ENCODE measurements at places on chromosomes 5 and 9.

GRCh38 chr5:23740029-23740428 lies 232.6 kb downstream of the PRDM9 start:
- no peak for DNase-seq

GRCh38 chr9:111356481-111357244 lies 26.6 kb upstream of the OR2K2 start:
- peak; percentile 2 for DNase-seq

GRCh38 chr9:136791516-136792276 lies 552 bp downstream of the TMEM141 start:
- DNase-seq, result peak; percentile 58

DNA sequence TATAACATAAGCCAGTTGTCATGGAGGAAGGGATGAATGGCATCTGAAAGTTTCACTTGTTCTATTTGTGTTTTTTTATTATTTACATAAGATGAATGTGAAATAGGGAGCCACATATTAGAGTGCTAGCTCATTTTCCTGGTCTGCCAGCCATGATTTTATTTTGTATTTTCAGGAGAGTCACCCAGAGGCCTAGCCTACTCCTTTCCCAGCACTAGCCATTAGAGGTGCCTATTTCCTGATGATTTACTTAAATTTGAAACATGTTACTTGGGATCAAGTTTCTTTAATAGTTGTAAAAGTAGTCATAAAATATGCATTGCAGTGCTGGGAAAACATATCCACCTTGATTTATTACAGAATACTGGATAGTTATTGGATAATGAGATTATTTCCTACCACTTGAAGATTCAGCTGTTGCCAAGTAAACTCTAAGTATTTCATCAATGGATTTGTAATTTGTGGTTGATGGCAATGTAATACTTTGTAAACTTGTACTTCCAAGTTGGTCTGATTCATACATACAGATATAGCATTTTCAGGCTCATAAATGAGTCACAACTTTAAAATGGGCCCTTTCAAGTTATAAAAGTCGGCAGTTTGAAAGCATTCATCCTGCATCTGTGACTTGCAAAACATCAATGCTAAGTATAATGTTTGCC lies 50.8 kb downstream of the KCNN2 start:
- DNase-seq, result no peak

- DNase-seq, result no peak
These were observed 29.2 kb upstream of the MSANTD3 start for GRCh38 chr9:100397529-100398266.

GRCh38 chr9:123425261-123425821 lies 69.3 kb downstream of the CRB2 start:
- DNase-seq, result peak; percentile 20

DNA sequence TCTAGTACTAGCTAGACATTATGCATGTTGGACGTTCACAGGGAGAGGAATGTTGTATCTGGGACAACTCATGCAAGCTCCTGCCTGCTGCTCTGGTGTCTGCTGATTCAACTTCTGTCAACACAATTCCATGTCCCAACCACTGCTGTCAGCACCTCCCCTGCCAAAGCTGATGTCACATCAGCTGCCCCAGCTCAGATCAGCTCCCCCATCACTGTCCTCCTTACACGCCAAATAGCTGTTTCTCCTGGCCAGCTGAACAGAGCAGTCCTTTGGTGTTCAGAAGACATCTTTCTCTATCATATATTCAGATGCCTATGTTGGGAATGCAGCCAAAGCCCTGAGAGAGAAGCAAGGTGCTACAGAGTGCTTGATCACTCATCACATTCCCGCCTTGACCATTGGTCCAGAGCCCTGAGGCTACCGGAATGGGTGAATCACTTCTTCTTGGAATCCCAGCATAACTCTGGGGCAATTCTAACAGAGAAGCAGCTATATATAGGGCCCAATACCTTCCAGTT lies 223.3 kb downstream of the SEC61B start:
- peak; percentile 24 for DNase-seq

DNA sequence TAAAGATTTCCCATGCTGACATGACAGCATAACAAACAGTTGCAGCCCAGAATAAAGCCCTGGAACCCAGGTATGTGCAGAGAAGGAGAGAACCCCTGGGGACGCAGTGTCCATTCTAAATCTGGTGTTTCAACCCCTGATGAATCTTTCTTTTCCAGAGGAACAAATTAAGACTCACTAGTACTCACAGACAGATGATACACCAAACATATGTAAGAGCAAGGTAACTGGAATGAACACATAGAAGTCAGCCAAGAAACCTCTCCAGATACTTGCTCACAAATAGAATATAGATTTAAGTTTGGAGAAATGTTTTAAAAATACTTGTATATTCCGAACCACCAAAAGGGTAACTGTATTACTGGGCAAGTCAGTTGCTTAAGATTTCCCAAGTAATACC lies 130.8 kb upstream of the OTULINL start:
- no peak for DNase-seq

- DNase-seq, result no peak
These were observed 25.1 kb downstream of the CRB2 start for GRCh38 chr9:123380852-123381705.

DNA sequence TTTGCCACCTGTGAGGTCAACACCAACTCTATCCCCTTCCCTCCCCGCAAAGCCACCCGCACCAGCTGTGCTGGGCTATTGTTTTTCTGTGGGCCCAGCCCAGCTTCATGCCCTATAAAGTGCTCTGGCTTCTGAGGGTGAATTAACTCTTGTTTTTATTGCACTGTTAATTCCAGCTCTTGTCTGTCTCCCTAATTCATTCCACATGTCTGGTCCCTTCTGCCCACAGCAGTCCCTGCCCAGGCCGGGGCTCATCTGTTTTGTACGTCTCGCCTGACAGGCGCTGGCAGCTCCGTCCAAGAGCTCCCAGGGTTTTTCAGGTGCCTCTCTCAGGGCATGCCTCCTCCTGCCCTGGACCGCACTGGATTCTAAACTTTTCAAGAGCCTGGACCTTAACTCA lies 118.9 kb downstream of the PDZD2 start:
- DNase-seq, result no peak

DNA sequence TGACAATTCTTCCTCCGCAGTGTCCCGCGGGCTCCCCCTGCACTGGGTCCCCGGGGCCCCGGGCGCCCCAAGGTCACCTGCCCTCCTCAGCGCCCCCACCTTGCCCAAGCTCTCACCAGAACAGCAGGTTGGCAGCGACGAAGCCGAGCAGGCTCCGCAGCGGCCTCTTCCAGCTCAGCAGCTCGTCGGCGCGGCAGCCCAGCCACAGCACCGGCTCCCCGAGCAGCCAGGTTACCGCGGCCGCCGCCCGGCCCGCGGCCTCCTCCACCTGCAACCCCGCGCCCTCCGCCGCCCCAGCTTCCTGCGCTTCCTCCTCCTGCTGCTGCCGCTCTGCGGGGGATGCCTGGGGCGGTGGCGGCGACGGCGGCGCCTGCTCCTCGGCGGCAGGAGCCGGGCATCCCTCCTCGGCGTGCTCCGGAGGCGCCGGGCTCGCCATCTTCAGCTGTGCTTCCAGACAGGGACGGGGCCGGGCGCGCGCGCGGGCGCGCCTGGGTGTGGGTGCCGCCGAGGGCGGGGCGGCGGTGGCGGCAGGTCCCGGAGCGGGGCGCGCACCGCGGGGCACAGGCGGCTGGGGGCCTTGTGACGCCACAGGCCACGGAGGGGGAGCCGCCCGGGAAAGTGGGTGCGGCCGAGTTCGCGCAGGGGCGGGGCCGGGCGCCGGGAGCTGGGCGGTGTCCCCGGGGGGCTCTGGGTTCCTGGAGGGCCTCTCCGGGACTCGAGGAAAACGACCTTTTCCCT lies at the start of gene RETREG1:
Gene RETREG1, minus strand, starts transcription at position 462 of the 738 bp plus-strand sequence. Its CDS starts 26 bp downstream, at position 436.
- peak; percentile 54 for DNase-seq

GRCh38 chr9:2271426-2271825 lies 256.3 kb downstream of the SMARCA2 start:
- no peak for DNase-seq

- DNase-seq, result no peak
These were observed 82.0 kb upstream of the TRIM32 start for GRCh38 chr9:116605060-116605459.

DNA sequence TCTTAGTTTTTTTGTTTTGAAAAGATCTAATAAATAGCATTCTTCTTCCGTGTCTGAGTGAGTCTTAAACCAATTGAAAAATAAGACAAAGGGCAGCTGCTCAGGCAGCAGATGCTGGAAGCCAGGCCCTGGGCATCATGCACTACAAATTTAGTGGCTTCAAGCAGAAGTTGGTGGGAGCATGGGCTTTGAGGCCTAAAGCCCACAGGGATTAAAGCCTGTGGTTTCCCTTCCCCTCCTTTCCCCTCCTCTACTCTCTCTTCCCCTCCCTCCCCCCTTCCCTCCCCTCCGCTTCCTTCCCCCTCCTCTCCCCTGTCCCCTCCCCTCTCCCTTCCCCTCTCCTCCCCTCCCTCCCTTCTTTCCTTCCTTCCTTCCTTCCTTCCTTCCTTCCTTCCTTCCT lies 20.1 kb upstream of the KIF4B start:
- no peak for DNase-seq

DNA sequence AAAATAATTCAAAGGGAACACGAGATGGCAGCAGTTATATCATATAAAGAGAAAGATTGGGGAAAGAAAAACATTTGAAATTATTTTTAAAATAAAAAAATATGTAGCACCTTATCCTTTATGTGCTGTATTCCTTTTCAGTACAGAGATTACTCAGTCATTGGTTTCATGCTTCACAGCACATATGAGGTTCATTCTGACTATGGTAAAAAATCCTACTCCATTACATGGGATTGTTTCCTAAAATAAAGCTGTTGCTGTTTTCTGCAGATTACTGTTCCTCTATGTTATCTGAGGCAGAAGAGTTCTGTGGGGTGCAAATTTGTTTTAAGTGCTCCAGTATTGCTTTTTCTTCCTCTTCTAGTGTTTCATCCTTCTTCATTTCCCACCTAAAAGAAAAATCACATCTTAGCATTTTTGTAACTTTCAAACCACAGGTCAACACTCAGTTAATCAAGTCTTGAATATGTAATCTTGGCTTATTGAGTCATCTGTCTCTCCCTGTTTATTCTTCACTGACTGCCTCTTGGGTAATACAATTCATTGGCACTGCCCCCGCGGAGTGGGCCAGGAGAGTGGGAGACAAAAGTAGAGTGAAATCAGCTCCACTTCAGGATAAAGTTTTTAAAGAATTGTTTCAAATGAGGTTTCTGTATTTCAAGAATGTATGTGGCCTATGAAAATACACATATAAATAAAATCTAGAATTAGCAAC lies 412.5 kb upstream of the POU5F2 start:
- DNase-seq, result no peak

- no peak for DNase-seq
These were observed 15.3 kb downstream of the PPP1R2B start for GRCh38 chr5:156865427-156865826.

DNA sequence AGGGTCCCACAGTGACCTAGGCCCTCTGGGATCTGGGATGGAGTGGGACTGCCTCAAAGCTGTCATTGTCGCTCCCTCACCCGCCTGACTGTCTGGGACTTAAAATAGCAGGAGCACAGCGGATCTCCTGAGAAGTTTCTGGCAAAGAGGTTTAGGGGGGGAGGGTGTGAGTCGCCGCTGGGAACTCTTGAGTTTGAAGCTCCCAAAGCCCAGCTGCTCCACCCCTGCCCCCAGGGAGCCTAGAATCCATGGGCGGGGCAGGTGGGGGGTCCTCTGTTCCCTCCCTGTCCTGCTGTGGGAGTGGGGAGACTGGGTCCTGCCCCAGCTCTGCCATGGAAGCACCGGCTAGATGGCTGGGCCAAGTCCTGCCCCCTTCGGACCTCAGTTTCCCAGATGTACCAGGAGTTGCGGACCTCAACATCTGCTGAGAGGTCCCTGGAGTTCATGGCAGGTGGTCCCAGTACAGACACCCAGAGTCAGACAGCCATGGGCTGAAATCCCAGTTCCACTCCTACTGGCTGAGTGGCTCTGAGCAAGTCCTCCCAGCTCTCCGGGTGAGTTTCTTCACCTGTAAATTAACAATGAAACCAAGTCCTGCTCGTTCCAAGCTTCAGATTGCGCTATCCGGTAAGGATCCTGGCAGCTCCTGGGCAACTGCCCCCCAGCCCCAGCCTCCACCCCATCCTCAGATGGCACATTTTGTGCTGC lies 985 bp upstream of the WDR38 start:
- DNase-seq, result no peak

- no peak for DNase-seq
These were observed 9.7 kb upstream of the HSPB3 start for GRCh38 chr5:54445691-54446378.

GRCh38 chr5:73424556-73424977 lies 24.0 kb downstream of the FOXD1 start:
- no peak for DNase-seq

DNA sequence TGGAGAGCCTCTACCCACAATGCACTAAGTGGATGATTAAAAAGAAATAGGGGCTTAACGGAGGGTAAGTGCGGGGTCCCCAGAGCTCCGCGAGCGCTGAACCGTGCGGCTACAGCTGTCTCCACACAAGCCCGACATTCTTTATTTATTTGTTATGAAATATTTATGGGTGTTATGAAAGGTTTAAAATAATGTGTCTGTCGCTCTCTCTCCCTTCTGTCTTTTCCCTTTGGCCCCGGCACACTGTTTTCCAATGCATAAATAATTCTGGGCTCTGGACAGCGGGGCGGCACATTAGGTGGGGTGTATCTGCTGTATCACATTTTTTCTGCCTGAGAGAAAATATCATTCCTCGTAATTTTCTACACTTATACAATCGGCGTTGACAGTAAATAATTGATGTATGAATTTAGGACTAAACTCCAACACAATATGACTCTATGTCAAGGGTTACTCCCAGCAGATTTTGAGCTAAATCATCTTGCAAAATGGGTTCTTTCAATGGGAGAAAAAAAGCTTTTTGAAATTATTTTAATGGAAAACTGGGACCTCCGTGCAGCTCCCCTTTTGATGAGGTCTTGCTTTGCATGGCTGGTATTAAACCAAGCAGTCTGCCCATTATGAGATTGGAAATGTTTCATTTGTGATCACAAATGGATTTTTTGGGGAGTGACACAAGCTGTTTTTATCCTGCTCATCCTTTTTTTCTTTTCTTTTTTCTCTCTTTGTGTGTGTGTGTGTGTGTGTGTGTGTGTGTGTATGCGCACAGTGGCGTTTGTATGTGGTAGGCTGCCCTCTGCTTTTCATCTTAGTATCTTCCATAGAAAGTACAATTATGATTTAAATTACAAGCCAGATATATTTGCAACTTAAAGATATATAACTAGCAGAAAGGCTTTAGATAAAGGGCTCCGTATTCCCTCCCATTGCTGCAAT lies 370.6 kb upstream of the IRX4 start:
- no peak for DNase-seq
